ENCODE measurements at places on chromosomes 1 and 21.

GRCh38 chr1:8777867-8778266 lies 39.6 kb downstream of the RERE start:
- no peak for DNase-seq

DNA sequence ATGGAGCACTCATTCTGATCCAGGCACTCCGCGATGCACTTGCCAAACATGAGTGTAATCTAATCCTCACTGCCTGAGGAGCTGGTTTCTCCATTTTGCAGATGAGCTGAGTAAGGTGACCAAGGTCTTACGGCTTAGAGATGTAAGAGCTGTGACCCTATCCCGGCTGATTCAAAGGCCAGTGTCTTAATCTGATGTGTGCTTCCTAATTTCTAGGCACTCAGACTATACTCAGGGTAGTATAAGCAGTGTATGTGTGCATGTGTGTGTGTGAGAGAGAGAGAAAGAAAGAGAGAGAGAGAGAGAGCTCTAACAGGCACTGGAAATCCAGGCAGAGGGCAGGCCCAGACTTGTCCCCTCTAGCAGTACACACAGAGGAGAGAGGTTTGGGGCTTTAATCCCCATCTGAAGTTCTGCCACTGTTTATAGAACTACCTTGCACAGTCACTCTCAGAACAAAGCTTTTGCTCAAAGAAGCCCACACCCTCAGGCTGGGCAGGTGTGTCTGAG lies 188.2 kb downstream of the ZBTB18 start:
- no peak for DNase-seq

GRCh38 chr21:32348604-32349332 lies 44.0 kb downstream of the URB1 start:
- no peak for DNase-seq

DNA sequence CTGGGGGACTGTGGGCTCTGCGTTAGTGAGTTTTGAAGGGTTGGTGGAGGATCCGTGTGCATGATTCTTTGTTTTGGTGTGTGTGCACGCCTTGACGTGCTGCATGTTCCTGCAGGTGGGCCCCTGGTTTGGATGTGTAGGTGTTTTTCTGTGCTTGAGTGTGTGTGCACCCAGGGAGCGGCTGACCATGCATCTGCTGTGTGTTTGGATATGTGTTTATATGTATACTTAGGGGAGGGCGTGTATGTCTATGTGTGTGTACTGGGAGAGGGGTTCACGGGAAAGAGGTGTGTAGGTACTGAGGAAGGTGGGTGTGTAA lies 1.1 kb downstream of the VANGL2 start:
- no peak for DNase-seq

GRCh38 chr1:163706915-163707314 lies 385.2 kb downstream of the NUF2 start:
- DNase-seq: no peak

DNA sequence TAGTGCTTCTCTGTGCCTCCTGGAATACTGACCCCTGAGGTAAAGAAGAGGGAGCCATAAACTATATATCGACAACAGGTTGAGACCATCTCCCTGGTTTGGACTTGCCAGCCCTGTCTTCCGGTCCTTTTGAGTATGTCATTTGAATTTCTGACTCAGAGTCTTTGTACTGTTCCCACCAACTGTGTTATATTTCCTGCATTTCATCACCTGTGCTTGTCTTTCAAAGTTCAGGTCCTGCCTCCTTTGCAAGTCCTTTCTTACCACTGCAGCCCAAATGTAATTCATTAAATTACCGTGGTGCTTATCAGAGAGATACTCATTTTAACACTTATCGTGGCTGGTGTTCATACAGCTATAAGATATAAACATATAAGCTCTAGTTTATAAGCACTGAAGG lies 10.7 kb downstream of the AK5 start:
- DNase-seq: no peak

DNA sequence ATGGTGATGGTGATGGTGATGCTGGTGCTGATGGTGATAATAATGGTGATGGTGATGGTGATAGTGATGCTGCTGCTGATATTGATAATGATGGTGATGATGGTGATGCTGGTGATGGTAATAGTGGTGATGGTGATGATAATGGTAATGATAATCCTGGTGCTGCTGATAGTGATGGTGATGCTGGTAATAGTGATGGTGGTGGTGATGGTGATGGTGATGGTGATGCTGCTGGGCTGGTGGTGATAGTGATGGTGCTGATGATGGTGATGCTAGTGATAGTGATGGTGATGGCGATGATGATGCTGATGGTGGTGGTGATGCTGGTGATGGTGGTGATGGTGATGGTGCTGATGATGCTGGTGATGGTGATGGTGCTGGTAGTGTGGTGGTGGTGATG lies 58.4 kb upstream of the IGSF21 start:
- DNase-seq: no peak

DNA sequence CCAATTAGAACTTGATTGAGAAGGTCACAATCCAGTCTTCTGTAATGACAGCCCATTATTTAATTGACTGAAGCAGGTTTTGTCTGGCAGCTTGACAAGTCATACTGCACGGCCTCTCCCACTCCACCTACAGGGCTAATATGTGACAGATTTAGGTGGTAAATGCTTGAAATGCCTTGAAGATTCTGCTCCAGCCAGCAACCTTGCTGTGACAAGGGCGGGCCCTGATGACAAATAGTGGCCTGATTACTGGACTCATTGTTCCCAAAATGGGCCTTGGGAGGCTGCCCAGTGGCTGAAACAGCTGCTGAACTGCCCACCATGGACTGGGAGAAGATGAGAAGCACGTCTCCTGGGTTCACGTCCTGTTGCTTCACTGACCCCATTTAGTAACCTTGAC lies 30.0 kb upstream of the CRNN start:
- DNase-seq: no peak

DNA sequence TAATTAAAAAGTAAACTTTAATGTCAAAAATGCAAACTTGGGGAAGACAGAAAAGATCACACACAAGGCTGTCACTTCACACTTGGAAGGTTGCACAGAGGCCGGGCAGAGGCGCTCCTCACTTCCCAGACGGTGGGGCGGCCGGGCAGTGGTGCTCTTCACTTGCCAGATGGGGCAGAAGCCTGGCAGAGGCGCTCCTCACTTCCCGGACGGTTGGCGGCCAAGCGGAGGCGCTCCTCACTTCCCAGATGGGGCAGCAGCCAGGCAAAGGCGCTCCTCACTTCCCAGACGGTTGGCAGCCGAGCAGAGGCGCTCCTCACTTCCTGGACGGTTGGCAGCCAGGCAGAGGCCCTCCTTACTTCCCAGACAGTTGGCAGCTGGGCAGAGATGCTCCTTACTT lies 25.8 kb upstream of the IL6R start:
- DNase-seq: no peak
